Head of caudate nucleus (tissue), 42 donors: ENCODE measurements at places on chromosomes 3 and 15.

DNA sequence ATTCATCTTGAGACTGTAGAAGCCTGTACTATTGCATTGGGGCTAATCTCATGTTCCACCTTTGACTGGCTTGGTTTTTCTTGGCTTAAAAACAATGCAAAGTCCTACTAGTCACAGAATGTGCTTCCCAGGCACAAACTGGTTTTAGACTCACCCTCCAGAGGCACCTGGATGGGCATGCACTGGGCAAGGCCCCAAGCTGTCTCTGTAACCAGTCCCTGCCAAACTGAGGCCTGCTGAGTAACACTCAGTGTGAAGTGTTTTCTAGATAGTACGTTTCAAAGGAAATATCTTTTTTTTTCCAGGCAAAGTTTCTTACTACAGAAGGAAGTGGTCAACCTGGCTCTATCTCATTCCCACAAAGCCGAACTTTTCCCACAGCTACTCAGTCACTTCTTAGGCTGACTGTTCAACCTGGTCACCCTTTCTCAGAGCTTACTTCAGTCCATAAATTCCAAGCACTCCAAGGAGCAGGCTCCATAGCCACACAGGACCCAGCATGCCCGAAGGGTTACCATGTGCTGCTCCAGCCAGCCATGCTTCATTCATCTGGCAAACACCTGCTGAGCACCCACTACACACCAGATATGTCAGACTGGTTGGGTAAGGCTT lies 57.4 kb downstream of the NPTN start:
- DNase-seq = no peak

GRCh38 chr3:181454451-181455027 lies 257.2 kb upstream of the SOX2 start:
- DNase-seq = peak; percentile 37

GRCh38 chr3:64945171-64945729 lies 257.4 kb upstream of the ADAMTS9 start:
- DNase-seq = no peak

GRCh38 chr3:59127071-59127470 lies 77.2 kb upstream of the CFAP20DC start:
- DNase-seq = no peak

DNA sequence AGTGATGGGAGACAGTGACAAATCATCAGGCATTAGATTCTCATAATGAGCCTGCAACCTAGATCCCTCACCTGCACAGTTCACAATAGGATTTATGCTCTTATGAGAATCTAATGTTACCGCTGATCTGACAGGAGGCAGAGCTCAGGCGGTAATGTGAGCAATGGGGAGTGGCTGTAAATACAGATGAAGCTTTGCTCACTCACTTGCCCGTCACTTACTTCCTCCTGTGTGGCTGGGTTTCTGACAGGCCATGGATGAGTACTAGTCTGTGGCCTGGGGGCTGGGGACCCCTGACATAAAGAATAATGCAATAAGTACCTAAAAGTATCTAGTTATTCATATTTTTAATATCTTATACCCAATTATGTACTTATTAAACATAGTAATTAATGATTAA lies 15.6 kb downstream of the IQCB1 start:
- DNase-seq = no peak

DNA sequence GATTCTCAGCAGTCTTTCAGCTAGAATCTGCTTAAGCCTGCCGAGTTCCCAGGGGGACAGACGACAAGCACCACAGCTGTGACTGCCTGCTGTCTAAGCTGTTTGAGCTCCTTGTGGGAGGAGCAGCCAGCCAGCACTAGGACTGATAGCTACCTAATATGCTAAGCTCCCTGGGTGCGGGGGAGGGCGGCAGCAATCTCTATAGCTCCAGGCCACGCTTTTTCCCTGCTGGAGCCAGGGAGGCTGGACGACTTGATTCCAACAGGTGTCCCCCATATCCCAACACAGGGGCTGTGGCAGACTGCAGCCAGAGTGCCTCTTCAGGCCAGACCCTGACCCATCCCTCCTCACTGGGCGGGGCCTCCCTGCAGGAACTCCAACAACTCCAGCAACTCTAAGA lies 134.1 kb upstream of the ARPP21 start:
- no peak for DNase-seq

- DNase-seq = no peak
These were observed 23.1 kb upstream of the RNU6-1 start for GRCh38 chr15:67862750-67863441.

DNA sequence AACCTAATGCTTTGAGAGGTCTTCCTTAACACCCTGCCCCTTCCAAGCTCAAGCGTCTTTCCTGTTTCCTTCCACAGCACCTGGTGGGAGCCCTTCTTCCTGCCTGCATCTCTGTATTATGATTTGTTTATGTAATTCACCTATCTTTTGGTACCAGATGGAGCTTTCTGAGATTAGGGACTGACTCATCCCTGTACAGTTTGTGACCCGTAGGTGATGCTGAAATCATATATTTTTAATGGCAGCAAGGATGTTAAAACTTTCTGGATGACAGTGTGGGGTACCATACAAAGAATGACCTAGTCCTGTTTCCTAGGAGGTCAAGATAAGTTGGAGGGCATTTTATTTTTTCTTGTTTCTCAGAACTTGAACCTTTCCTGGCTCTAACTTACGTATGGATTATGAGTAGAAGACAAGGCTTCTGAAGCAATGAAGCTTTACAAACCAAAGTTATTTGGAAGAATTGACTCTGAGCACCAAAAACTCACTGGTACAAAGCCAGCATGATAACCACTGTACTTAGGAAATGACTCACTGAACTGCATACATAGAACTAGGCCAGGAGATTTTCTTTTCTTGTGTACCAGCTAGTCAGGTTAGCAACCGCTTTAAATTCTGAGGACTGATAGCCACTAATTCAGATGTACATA lies 46.6 kb downstream of the HHLA2 start:
- DNase-seq = no peak

GRCh38 chr15:41480396-41481140 lies 13.1 kb upstream of the ITPKA start:
- DNase-seq = no peak

DNA sequence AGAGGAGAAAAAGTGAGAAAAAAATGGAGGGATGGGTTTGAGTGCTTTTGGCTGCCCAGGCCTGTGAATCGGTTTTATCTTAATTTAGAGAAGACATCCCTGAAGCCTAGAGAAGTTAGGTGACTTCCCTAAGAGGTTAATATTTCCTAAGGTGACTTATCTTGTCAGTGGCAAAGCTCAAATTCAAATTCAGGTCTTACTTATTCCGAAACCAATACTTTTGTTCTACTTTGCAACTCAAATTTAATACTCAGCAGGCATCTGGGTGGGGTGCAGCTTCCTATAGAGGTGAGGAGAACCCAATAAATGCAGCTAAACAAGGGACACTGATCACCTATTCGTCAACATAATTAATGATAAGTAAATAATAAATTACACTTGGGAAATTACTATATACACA lies 54.9 kb upstream of the MYRIP start:
- no peak for DNase-seq

DNA sequence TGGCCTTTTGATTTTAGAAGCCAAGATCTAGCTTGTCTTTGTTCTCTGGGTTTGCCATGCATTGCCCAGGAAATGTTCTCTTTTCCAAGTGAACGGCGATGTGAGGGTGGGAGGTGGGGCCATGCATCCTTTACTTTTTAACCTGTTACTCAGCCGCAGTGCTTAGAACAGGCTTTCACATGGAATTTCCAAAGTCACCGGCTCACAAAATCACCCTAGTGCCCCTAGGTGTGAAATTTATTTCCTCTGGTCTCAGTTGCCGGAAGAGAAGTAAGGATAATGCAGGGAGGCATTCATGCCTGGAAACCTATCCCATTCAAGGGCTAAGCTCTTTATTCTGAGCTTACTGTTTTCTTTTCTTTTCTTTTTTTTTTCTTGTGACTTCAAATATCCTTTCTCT lies 93.2 kb downstream of the CACNA2D3 start:
- DNase-seq = no peak

DNA sequence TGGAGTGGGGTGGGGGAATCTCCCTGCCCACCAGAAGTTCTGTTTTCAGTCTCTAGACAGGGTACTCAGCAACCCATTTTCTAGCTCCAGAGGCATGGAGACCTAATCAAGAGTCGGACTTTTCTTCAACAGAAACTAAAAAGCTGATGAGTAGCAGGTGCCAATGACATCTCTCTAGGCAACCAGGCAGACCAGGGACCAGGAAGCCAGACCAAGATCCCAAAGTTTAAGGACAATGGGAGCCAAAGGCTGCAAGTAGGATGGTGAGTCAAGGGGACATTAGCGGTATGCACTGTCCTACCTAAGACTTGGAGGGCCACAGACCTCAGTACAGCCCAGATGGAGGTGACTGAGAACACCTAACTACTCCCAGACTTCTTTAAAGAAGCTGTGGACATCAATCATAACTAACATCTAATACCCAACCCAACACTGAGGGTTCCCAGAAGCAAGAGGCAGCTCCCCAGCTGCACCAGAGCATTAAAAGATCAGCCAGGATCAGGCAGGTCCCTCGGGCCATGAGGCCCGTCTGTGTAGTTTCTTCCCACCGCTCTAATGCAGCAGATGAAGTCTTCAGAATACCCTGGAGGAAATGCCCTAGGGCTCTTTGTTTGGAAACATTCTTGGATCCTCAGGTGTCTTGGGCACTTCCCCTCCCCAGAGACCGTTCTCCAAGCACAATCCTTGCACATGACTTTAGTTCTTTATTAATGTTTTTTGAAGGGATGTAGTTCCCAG lies 979 bp downstream of the CCDC71 start:
- no peak for DNase-seq
